CD4-positive, alpha-beta T cell treated with Interferon gamma for 1 hour (primary cell): ENCODE measurements at places on chromosomes 7 and 10.

DNA sequence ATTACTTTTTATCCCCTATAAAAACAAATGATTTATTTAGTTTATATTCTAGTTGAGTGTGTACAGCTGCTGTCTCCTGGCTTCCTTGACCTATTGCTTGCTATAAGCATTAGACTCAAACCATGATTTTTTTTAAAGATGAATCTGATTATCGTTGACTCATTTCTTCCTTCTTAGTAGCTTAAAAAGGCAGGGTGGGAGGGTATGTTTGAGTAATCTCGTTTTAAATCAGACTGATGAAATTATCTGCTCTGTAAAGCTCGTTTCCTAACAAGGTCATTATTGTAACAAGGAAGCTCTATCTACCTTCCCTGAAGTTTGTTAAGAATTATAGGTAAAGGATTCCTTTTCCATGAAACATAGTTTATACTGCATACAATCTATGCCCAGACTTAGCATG lies 276.3 kb upstream of the KCND2 start:
- no peak for DNase-seq

- no peak for DNase-seq
Observed at GRCh38 chr7:95951531-95951930, 179.2 kb downstream of the DYNC1I1 start.

DNA sequence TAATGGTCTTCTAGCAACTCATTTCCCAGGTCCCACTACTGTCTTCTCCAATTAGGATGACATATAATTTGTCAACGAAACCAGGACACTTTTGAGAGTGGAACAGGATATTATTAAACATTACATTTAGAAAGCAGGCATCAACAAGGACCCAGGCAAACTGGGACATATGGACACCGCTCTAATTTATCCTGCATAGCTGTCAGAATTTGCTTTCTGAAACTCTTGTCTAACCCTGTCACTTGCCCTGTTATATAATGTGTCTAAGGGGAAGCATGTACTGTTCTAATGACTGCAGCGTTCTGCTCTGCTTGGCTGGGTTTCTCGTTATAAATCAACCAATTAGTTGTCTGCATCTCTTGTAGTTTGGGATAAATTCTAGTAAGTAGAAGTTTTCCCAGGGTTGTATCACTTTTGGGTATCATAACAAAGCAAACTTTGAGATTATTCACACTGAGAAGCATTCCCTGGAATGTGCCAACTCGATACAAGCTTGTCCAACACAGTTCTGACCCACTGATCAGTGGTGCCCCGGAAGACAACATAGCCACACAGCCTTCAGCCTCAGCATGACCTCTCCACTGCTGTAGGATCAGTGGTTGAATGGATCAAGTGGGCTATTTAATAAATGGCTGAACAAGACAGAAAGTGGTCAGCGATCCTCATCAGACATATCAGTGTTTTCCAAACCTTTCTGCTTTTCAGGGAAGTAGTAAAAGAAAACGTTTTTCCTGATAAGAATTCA lies 228.1 kb downstream of the KIF20B start:
- no peak for DNase-seq

- DNase-seq: no peak
Observed at GRCh38 chr10:118551535-118552100, 43.8 kb downstream of the PRLHR start.
